K562 (cell line): ENCODE measurements at places on chromosomes 4 and X. TPM values are rescaled to one million over a fixed set of nuclear protein-coding genes. Genes with fewer than 3 reads are reported as not detected.
A peak's percentile ranks its signal among the peaks of the same experiment; 100 is the strongest.

DNA sequence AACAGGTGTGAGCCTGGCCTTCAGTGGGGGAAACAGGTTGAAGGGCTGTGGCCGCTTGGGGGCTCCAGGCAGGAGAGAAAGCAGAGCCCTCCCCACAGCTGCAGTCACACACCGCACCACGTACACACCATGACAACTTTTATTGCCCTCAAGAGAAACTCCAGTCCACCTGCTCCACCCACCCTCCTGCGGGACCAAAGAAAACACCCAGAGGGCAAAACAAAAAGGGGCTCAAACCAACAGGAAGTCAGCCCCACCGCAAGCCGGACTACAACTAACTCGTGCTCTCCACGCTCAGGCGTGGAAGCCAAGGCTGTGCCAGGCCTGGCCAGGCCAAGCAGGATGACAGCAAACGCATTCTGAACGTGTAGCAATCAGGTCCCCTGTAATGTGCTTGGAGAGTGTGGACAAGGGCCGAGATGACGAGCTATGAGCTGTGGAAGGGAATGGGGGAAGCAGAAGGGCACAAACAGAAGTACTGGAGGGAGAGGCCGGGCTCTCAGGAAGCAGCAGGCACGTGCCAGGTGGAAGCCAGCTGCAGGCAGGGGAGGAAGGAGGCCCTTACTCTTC lies 12.7 kb downstream of the SLC6A8 start:
- no peak overlapping the region for H3K4me3 ChIP-seq
- H3K36me3 ChIP-seq, result peaks cover 68% of the 10 kb centered on the region; the same call in 1 of the 3 replicates
- H3K4me1 ChIP-seq, result no peaks in the 10 kb centered on the region
- DNase-seq, result no peak
- no peaks in the 10 kb centered on the region for H3K27me3 ChIP-seq

The XAGE1B gene
- total RNA-seq, result 88.3 and 105 TPM in 2 replicates

- no peaks in the 10 kb centered on the region for H3K27me3 ChIP-seq
- H3K27ac ChIP-seq, result no peak overlapping the region
- no peak overlapping the region for H3K4me3 ChIP-seq
- H3K4me1 ChIP-seq, result no peaks in the 10 kb centered on the region
- no peak for DNase-seq
Measured at GRCh38 chr4:125440814-125441213, 126.1 kb downstream of the FAT4 start.

The MAGEA2B gene
- total RNA-seq, result 40.7 and 53.3 TPM in 2 replicates

DNA sequence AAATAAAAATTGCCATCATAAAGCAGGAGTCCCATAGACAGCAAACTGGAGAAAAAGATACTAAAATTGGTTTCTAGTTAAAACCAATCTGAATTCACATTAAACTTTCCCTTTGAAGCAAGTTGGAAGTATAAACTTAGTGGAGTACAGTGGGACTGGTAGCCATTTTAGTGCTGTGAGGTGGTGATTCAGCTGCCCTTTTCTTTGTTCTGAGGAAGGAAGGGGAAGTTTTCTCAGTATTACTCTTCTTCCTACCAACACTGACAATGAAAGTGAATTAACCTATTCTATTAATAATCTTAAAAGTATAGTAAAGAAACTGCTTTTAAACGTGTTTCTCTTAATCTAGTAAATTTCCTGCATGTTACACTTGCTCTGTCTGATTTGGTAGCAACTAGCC lies 36.7 kb downstream of the SLC9A6 start:
- H3K4me3 ChIP-seq, result no peak overlapping the region
- H3K36me3 ChIP-seq, result peaks cover 17% of the 10 kb centered on the region; the same call in 1 of the 3 replicates
- H3K4me1 ChIP-seq, result no peaks in the 10 kb centered on the region
- H3K27ac ChIP-seq, result no peak overlapping the region
- no peaks in the 10 kb centered on the region for H3K27me3 ChIP-seq

The CASP6 gene
- 20.8 and 22.3 TPM in 2 replicates for total RNA-seq

The ATP10D gene
- 0.18 and 0.27 TPM in 2 replicates for total RNA-seq

DNA sequence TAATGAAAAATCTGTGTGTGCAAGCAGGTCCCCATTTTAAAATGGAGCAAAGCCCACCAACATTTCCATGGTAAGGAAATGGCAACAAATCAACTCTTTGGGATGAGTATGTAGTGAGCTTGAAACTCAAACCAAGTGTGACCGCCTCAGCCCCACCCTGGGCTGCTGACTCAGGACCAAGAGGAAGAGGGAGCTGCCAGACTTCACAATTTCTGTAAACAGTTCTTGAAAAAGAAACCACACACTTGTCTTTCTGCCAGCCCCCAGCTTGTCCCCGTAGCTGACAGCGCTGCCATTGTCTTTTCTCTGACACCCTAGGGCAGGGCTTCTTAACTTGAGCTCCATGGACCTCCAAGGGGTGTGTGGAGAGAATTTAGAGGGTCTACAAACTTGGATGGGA lies 10.3 kb downstream of the RTL5 start:
- H3K36me3 ChIP-seq, result no peaks in the 10 kb centered on the region
- H3K27ac ChIP-seq, result no peak overlapping the region

The GAGE13 gene
- 77.6 and 79.1 TPM in 2 replicates for total RNA-seq

GRCh38 chrX:67692246-67692645 lies 148.4 kb downstream of the AR start:
- no peaks in the 10 kb centered on the region for H3K36me3 ChIP-seq

DNA sequence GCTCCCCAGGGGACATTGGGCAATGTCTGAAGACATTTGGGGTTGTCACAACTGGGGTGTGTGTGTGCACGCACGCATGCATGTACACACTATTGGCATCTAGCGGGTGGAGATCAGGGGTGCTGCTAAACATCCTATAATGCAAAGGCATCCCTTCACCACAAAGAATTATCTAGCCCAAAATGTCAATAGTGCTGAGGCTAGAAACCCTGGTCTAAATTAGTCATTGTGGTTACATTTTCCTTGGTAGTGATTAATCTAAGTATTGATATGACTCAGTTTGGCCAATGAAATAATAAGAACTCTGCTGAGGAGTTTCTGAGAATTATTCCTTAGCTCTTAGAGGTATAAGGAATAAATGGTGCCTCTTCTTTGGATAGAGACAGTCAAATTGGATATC lies 200.2 kb downstream of the CLCN4 start:
- H3K36me3 ChIP-seq, result no peaks in the 10 kb centered on the region
- no peak overlapping the region for H3K27ac ChIP-seq
- DNase-seq, result no peak
- H3K4me3 ChIP-seq, result no peak overlapping the region
- no peaks in the 10 kb centered on the region for H3K4me1 ChIP-seq

The FATE1 gene
- not detected in 2 replicates for total RNA-seq

The PACRGL gene
- total RNA-seq, result 22.7 and 26.4 TPM in 2 replicates

The MAGEA6 gene
- 107 and 113 TPM in 2 replicates for total RNA-seq

The SULT1E1 gene
- total RNA-seq, result not detected in 2 replicates

- H3K4me3 ChIP-seq, result no peak overlapping the region
Measured at GRCh38 chr4:156976147-156976546, 4.5 kb upstream of the PDGFC start.

DNA sequence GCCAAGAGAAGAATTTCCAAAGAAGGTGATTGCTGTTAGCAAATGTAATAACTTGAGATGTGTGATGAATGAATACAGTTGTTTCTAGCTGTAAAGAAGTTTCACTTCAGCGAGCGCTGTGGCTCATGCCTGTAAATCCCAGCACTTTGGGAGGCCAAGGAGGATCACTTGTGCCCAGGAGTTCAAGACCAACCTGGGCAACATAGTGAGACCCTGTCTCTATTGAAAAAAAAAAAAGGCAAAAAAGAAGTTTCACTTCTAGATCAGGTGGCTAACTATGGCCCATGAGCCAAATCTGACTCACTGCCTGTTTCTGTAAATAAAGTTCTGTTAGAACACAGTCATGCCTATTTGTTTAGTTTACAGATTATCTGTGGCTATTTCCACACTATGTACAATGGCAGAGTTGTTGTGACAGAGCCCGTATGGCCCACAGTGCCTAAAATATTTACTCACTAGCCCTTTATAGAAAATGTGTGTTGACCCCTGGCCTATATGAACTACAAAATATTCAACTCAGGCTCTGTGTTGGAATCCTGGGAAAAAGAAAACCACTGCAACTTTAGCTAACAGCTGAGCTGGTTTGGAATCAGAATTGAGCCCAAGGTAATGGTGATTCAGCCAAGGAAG lies 54.1 kb upstream of the PRPS1 start:
- H3K27me3 ChIP-seq, result 0 out of 2 replicates have a peak, but pooled peaks cover 3% of the 10 kb centered on the region
- no peaks in the 10 kb centered on the region for H3K36me3 ChIP-seq
- no peak overlapping the region for H3K27ac ChIP-seq

DNA sequence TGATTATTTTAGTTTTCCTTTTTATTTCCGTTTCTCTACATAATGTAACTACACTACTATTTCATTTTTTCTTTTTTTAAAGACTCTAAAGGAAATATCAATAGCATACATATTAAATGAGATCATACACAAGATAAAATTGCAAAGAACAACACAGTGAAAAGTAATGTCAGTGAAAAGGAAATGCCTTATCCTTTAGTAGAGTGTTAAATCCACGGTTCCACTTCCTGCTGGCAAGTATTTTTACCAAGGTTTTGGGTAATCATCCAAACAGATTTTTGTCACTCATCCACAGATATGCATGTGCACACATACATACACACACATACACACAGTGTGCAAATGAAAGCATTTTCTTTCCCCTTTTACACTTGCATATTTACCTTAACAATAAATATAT lies 548.9 kb downstream of the PPP4R3C start:
- H3K4me3 ChIP-seq, result no peak overlapping the region
- no peak overlapping the region for H3K27ac ChIP-seq
- no peaks in the 10 kb centered on the region for H3K27me3 ChIP-seq
- H3K4me1 ChIP-seq, result no peaks in the 10 kb centered on the region
- no peaks in the 10 kb centered on the region for H3K36me3 ChIP-seq
- DNase-seq, result no peak

DNA sequence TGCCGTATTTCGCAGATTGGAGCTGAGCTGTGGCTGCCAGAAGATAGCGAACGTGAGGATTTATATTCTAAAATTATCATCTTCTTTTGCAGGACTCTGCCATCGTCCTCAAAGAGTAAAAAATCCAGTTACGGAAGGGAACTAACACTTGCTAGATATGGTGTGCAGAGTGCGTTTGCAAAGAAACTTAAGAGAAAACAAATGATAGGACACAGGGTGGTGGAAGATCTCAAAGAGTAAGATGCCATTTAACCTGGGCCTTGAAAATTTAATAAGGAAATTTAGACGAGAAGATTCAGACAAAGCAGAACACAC lies 566 bp downstream of the LARP7 start:
- peaks cover 11% of the 10 kb centered on the region; the same call in 1 of the 3 replicates for H3K36me3 ChIP-seq
- no peaks in the 10 kb centered on the region for H3K27me3 ChIP-seq
- no peak for DNase-seq
- peak overlapping the region; percentile 87 for H3K27ac ChIP-seq
- H3K4me3 ChIP-seq, result peak overlapping the region; percentile 87
- peaks cover 2% of the 10 kb centered on the region; the same call in 1 of the 2 replicates for H3K4me1 ChIP-seq

GRCh38 chr4:80422727-80423404 lies 87.3 kb downstream of the CFAP299 start:
- H3K27me3 ChIP-seq, result no peaks in the 10 kb centered on the region
- peaks cover 22% of the 10 kb centered on the region for H3K4me1 ChIP-seq
- H3K4me3 ChIP-seq, result no peak overlapping the region
- no peak for DNase-seq
- no peaks in the 10 kb centered on the region for H3K36me3 ChIP-seq
- peak overlapping the region; percentile 74; the same call in 1 of the 3 replicates for H3K27ac ChIP-seq

The SORCS2 gene
- 0.04 TPM in 1 of 2 replicates, not detected in the other for total RNA-seq

DNA sequence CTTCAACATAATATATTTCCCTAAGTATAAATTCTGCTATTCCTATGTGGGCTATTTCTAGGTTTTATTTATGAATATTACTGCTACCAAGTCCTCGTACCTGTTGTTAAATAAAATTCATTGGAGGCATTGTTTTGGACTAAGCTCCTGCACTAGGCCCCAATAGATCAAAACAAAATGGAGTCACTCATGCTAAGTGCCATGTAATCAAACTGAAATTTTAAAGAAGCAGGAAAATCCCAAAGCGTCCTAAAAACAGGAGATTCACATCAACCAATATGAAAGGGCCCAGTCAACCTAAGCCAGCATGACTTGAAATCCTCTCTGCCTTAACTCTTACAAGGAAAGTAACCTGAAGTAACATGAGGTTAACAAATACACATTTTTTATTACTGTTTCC lies 743.2 kb downstream of the TRAM1L1 start:
- no peaks in the 10 kb centered on the region for H3K27me3 ChIP-seq
- H3K4me1 ChIP-seq, result no peaks in the 10 kb centered on the region
- DNase-seq, result no peak
- no peak overlapping the region for H3K27ac ChIP-seq

DNA sequence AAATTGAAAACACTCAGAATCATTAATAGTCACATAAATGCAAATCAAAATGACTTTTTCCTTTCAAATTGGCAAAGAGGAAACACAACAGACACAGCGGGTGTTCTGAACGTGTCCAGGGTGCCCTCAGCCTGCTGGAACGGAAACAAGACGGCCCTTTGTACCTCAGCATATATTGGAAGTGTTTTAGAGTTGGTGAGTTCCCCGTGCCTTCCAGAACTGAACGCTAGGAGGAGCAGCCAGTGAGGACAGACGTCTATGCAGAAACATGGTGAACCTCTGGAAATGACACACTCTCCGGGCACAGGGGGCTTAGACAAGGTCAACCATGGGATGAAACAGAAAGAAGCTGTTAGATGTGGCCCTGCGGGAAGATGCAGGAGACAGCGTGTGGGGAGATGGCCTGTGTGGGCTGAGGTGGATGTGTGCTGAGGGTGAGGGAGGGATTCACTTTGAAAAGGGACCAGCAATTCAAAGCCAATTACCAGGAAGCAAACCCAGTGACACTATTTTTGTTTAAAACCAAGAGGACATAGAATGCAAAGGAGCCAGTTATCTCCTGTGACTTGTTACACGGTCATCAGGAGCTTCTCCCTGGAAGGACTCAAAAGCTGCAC lies 40.4 kb downstream of the RNF212 start:
- H3K27me3 ChIP-seq, result peaks cover 52% of the 10 kb centered on the region
- no peaks in the 10 kb centered on the region for H3K36me3 ChIP-seq
- no peak overlapping the region for H3K27ac ChIP-seq
- H3K4me1 ChIP-seq, result no peaks in the 10 kb centered on the region

GRCh38 chr4:184477201-184477999 lies 3.0 kb upstream of the IRF2 start:
- no peaks in the 10 kb centered on the region for H3K27me3 ChIP-seq
- H3K4me3 ChIP-seq, result no peak overlapping the region
- H3K36me3 ChIP-seq, result peaks cover 9% of the 10 kb centered on the region; the same call in 1 of the 3 replicates
- H3K27ac ChIP-seq, result no peak overlapping the region

The NLGN3 gene
- total RNA-seq, result 0.69 TPM in 2 replicates

The NAA10 gene
- total RNA-seq, result 226 and 231 TPM in 2 replicates

- no peak for DNase-seq
- no peak overlapping the region for H3K27ac ChIP-seq
- H3K4me3 ChIP-seq, result no peak overlapping the region
- H3K4me1 ChIP-seq, result no peaks in the 10 kb centered on the region
- H3K36me3 ChIP-seq, result no peaks in the 10 kb centered on the region
Measured at GRCh38 chr4:177879851-177880250, 437.6 kb upstream of the AGA start.

DNA sequence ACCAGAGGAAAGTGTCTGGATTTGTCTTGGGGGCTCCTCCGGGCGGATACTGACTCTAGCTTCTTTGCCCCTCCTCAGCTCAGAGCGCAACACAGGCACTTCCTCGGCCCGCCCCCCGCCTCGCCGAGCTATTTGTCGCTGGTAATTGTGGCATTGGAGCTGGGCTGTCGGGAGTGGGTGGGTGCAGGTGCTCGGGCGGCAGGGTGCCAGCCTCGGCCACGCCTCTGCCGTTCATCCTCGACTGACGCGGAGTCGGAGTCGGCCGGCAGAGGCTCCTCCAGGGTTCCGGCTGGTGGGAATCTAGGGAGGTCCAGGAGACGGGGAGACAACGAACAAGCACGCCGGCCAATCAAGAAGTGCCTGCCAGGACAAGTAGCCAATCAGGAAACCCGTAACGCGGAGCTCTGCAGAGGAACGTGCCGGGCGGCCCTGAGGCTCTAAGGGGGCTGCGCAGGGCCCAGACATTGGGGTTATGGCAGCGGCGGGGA lies 3.9 kb upstream of the SYN1 start:
- no peak overlapping the region for H3K27ac ChIP-seq
- no peak overlapping the region for H3K4me3 ChIP-seq
- H3K36me3 ChIP-seq, result no peaks in the 10 kb centered on the region
